Heart left ventricle (tissue), 16 donors: ENCODE measurements at places on chromosomes 11 and 22.

- peak; percentile 80 for DNase-seq
- no peaks in the 10 kb centered on the region for H3K27me3 ChIP-seq
- H3K36me3 ChIP-seq: no peaks in the 10 kb centered on the region
- no peak overlapping the region for H3K4me3 ChIP-seq
- H3K4me1 ChIP-seq: peaks cover 11% of the 10 kb centered on the region
- peak overlapping the region; percentile 98 for H3K27ac ChIP-seq
These were observed 5.9 kb downstream of the KCNJ4 start for GRCh38 chr22:38448945-38449745.

DNA sequence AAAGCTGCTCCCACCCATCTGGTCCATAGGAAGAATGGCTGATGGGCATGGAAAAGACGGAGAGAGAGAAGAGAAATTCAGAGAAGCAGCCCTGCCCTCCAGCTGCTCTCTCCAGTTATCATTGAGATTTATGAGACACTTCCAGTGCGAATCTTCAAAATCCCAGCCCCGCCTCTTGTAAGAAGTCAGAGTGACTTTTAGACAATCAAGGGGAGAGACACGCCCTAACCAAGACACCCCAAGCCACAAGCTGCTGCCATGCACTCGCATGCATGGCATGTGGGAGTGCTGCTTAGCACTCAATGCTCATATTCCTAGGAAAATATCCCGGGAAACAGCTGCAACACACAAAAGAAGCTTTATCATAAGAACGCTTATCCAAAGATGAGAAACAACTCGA lies 110.6 kb upstream of the BID start:
- no peak overlapping the region for H3K4me3 ChIP-seq
- H3K4me1 ChIP-seq: peaks cover 19% of the 10 kb centered on the region
- no peaks in the 10 kb centered on the region for H3K36me3 ChIP-seq
- no peaks in the 10 kb centered on the region for H3K27me3 ChIP-seq
- H3K27ac ChIP-seq: no peak overlapping the region

DNA sequence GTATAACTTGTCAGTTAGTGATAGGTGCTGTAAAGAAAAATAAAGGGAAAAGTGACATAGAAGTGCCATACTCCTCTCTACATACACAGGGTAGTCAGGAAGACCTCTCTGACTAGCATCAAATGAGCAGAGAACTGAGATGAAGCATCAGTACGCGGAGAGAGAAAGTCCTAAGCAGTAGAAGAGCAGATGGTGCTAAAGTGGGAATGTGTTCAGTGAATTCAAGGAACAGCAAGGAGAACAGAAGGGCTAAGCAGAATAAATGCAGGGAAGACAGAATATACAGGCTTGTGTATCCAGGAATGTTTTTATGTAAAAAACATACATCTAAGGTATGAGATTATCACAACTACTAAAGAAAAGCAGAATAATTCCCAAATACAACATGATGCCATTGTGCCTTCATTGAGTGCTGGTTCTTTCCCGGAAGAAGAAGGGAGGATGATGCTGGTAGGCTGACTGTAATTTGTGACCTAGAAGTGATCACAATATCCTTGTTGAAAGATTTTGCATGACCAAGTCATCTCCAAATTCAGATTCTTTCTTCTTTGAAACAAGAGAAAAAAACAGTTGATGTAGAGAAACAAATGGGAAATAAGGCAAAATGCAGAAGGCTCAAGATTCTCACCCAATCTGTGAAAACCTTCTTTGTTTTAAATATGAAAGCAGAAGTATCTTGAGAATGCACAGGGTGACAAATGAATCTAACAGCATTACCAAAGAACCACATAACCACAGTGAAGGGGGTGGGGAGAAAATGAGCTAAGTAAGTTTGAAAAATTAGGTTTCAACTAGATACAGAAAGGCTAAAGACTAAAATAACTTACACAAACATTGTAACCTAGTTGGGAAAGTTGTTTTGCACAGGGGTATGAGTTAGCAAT lies 20.5 kb downstream of the MRE11 start:
- no peaks in the 10 kb centered on the region for H3K27me3 ChIP-seq
- H3K4me1 ChIP-seq: no peaks in the 10 kb centered on the region
- no peak for DNase-seq
- no peak overlapping the region for H3K27ac ChIP-seq
- no peak overlapping the region for H3K4me3 ChIP-seq

GRCh38 chr11:30465623-30466022 lies 120.5 kb downstream of the MPPED2 start:
- no peak overlapping the region for H3K27ac ChIP-seq
- no peaks in the 10 kb centered on the region for H3K27me3 ChIP-seq
- peaks cover 26% of the 10 kb centered on the region for H3K4me1 ChIP-seq
- H3K4me3 ChIP-seq: no peak overlapping the region

GRCh38 chr11:119573858-119574257 lies 150.9 kb upstream of the THY1 start:
- peaks cover 5% of the 10 kb centered on the region for H3K4me1 ChIP-seq
- no peak overlapping the region for H3K27ac ChIP-seq
- no peak overlapping the region for H3K4me3 ChIP-seq

- no peak overlapping the region for H3K4me3 ChIP-seq
- no peaks in the 10 kb centered on the region for H3K36me3 ChIP-seq
- H3K4me1 ChIP-seq: no peaks in the 10 kb centered on the region
- no peak overlapping the region for H3K27ac ChIP-seq
- H3K27me3 ChIP-seq: no peaks in the 10 kb centered on the region
These were observed 40.9 kb downstream of the TXN2 start for GRCh38 chr22:36440429-36441002.

- H3K27me3 ChIP-seq: no peaks in the 10 kb centered on the region
- H3K4me3 ChIP-seq: no peak overlapping the region
- H3K27ac ChIP-seq: no peak overlapping the region
- no peak for DNase-seq
- no peaks in the 10 kb centered on the region for H3K36me3 ChIP-seq
These were observed 78.2 kb downstream of the FAM76B start for GRCh38 chr11:95711162-95711944.

DNA sequence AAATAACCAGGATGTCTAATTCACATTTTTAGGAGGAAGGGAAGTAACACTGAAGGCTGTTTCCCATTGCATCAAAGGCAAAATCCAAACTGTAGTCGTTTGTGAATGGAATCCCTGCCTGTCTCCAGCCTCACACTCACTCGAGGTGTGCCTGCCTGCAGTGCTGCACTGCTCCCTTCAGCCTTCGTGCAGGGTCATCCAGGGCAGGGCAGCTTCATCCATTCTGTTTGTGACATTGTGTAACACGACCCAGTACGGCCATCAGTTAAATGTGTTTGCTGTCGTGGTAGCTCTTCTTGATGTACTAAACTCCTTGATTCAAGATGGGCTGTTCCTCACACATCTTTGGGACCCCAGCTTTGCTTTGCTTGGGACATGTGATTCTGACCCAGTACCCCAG lies 34.3 kb downstream of the LDLRAD3 start:
- H3K4me1 ChIP-seq: peaks cover 15% of the 10 kb centered on the region
- DNase-seq: no peak
- no peaks in the 10 kb centered on the region for H3K27me3 ChIP-seq
- no peak overlapping the region for H3K27ac ChIP-seq

DNA sequence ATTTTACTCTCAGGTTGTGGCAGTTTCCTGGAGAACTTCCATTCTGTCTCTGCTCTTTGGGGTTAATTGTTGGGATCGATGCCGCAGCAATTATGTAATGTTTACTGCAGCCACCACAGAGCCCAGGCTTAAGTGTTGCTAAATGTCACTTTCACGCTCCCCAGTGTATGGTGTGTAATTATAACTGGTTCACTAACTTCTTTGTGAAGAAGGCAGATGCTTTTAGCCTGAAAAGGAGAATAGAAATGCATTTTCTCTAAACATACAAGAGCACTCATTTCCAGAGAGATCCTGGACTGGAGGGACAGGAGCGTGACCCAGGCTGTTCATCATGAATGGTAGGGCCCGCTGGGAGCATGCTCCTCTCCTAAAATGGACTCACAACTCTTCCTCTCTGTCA lies 132.2 kb upstream of the PLET1 start:
- no peaks in the 10 kb centered on the region for H3K36me3 ChIP-seq
- H3K4me3 ChIP-seq: no peak overlapping the region
- no peaks in the 10 kb centered on the region for H3K27me3 ChIP-seq
- H3K27ac ChIP-seq: no peak overlapping the region
- H3K4me1 ChIP-seq: no peaks in the 10 kb centered on the region

GRCh38 chr11:75424396-75424795 lies 8.6 kb downstream of the KLHL35 start:
- H3K4me1 ChIP-seq: no peaks in the 10 kb centered on the region
- H3K27me3 ChIP-seq: no peaks in the 10 kb centered on the region
- H3K27ac ChIP-seq: no peak overlapping the region
- DNase-seq: no peak
- peaks cover 12% of the 10 kb centered on the region for H3K36me3 ChIP-seq
- H3K4me3 ChIP-seq: no peak overlapping the region

DNA sequence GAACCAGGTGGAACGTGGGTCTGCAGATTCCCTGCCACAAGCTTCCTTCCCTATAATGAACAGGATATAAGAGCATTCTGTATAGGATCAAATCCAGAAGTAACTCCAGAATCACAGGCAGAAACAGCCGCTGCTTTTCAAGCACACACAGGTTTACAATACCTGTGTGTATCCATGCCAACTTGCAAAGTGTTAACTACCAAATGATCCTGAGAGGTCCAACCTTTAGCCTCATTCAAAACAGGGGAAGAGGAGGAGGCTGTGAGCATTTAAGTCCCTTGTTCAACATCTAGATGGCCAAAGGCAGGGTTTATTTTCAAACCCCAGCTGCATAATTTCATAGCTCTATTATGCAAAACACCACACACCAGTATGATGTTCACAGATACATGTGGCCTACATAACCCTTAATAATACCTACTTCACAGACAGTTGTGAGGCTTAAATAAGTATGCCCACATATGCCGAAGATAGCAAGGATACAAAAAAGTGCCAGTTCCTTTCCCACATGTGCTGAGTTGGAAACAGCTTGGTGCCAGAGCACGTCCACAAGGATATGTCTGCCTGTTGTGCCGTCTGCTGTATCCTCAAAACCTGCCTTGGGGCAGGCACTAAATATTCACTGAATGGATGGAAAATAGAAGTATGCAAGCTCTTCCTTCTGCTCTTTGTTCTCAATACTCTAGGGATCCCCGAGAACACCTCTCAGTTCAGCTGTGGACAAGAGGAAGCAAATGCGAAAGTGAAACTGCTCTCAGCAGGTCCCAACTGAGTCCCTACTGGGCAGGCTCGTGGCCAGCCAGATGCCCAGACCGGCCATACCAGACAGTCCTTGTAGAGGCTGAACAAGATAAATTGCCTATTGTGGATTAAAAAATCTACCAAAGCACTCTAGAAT lies 66.8 kb downstream of the LARGE1 start:
- H3K4me1 ChIP-seq: peaks cover 48% of the 10 kb centered on the region
- H3K27ac ChIP-seq: peak overlapping the region; percentile 71
- H3K36me3 ChIP-seq: no peaks in the 10 kb centered on the region
- no peaks in the 10 kb centered on the region for H3K27me3 ChIP-seq
- H3K4me3 ChIP-seq: peak overlapping the region; percentile 32
- no peak for DNase-seq

- H3K36me3 ChIP-seq: no peaks in the 10 kb centered on the region
- H3K27ac ChIP-seq: no peak overlapping the region
- H3K4me3 ChIP-seq: no peak overlapping the region
- H3K27me3 ChIP-seq: no peaks in the 10 kb centered on the region
- peaks cover 4% of the 10 kb centered on the region for H3K4me1 ChIP-seq
- DNase-seq: no peak
These were observed 4.2 kb upstream of the INCENP start for GRCh38 chr11:62119569-62119968.

GRCh38 chr11:93034723-93035039 lies 65.2 kb downstream of the MTNR1B start:
- H3K27ac ChIP-seq: no peak overlapping the region
- no peaks in the 10 kb centered on the region for H3K27me3 ChIP-seq
- no peaks in the 10 kb centered on the region for H3K4me1 ChIP-seq

- H3K4me3 ChIP-seq: no peak within 1 kb of the TSS
- H3K4me1 ChIP-seq: peaks cover 3% of the 10 kb centered on the region
- peak; percentile 77 for DNase-seq
These were observed at the start of gene ADORA2A for GRCh38 chr22:24427500-24428164. ADORA2A (plus strand) TSS chr22:24427599; CDS start chr22:24433405, 5,806 bp downstream.

- H3K36me3 ChIP-seq: no peaks in the 10 kb centered on the region
- no peak for DNase-seq
- H3K4me3 ChIP-seq: no peak overlapping the region
- H3K27ac ChIP-seq: no peak overlapping the region
These were observed 23.1 kb upstream of the CHST1 start for GRCh38 chr11:45688472-45689033.

DNA sequence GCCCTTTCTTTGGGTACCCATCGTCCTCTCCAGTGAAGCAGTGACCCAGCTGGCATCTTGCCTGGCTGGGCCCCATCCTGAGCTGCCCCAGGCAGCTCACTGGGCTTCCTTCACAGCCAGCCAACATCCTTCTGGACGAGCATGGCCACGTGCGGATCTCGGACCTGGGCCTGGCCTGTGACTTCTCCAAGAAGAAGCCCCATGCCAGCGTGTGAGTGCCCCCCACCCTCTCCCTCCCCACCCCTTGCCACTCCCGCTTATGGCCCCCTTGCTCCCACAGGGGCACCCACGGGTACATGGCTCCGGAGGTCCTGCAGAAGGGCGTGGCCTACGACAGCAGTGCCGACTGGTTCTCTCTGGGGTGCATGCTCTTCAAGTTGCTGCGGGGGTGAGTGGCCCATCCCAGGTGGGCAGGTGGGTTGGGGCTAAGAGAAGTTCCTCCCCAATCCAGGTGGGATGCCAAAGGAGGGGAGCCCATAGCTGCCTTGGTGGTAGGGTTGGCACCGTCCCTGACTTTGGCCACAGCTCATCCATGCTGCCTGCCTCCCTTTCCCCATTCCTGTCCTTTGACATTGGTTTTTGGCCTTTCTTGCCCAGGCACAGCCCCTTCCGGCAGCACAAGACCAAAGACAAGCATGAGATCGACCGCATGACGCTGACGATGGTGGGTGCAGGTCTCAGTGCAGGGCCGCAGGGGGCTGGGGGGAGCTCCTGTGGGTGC lies 6.8 kb upstream of the ANKRD13D start:
- no peak for DNase-seq
- H3K27me3 ChIP-seq: no peaks in the 10 kb centered on the region
- H3K27ac ChIP-seq: no peak overlapping the region
- H3K36me3 ChIP-seq: peaks cover 57% of the 10 kb centered on the region
- no peak overlapping the region for H3K4me3 ChIP-seq

DNA sequence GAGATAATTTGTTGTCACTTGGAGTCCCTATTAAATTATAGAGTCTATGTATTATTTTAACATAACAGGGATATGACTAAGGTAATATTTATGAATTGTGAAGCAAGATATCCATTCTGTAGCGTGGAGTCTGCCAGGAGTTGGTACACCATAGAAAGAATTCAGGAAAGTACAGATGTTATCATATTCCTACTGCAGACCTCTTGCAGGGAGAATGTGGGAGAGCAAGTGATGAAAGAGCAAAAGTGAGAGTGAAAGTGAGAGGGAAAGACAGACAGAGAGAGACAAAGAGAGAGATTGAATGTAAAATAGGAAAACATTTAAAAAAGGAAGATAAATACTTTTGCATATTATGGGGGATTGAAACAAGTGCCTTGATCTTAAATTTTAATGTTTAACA lies 468.8 kb downstream of the CNTN5 start:
- no peaks in the 10 kb centered on the region for H3K27me3 ChIP-seq
- no peaks in the 10 kb centered on the region for H3K36me3 ChIP-seq
- DNase-seq: no peak
- no peak overlapping the region for H3K4me3 ChIP-seq

- peaks cover 3% of the 10 kb centered on the region for H3K4me1 ChIP-seq
- no peak for DNase-seq
- no peak overlapping the region for H3K4me3 ChIP-seq
- H3K27me3 ChIP-seq: no peaks in the 10 kb centered on the region
These were observed 12.2 kb upstream of the SMPD1 start for GRCh38 chr11:6377902-6378639.
